CD4-positive, alpha-beta T cell (primary cell): ENCODE measurements at places on chromosomes 12 and 14.

- DNase-seq, result no peak
These were observed 64.2 kb downstream of the ERH start for GRCh38 chr14:69333791-69334337.

DNA sequence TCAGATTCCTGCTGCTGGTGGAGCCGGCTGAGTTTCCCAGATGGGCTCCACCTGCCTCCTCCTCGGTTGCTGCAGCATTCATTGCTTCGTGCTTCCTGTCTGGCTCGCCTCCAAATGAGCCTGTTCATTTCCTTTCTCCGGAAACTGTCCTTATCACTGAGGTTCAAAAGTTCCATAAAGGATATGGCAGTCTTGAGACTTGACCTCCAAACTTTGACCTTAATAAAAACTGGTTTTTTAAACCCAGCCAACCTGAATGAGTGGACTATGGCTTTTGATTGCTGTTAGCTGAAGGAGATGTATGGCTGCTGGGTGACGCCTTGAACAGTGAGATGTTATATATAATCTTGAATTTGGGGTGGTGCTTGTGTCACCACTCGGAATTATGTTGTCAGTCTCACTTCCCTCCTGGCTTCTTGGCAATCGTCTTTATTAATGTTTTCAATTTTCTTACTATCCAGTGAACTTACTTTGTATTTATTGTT, 62.7 kb downstream of the RASSF3 start:
- DNase-seq, result peak; percentile 69

GRCh38 chr14:105328678-105329390, 14.3 kb downstream of the PACS2 start:
- DNase-seq, result no peak

DNA sequence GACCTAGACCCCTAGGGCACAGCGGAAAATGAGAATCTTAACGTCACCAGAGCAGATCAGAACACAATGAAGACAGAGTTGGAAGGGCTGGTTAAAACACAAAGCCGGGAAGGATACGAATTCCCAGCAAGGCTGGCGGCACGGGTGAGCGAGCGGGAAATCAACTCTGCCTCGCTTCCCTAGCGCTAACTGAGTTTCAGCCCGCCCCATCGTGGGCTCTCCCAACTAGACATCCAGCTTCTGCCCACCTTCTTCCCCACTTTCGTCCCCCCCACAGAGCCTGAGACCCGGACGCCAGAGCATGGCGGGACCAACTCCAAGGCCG, 377 bp downstream of the CCNT1 start:
- DNase-seq, result no peak

- no peak for DNase-seq
These were observed 17.8 kb downstream of the GPR132 start for GRCh38 chr14:105047283-105048016.

- DNase-seq, result no peak
These were observed 10.8 kb upstream of the TCTN2 start for GRCh38 chr12:123659996-123660727.

GRCh38 chr12:105967038-105967776, 171.5 kb downstream of the NUAK1 start:
- no peak for DNase-seq

- DNase-seq, result no peak
These were observed 48.1 kb downstream of the KCNK13 start for GRCh38 chr14:90109858-90110257.

GRCh38 chr14:56590535-56590960, 10.9 kb downstream of the TMEM260 start:
- no peak for DNase-seq

- no peak for DNase-seq
These were observed 12.4 kb downstream of the NFKBIA start for GRCh38 chr14:35392103-35392502.

DNA sequence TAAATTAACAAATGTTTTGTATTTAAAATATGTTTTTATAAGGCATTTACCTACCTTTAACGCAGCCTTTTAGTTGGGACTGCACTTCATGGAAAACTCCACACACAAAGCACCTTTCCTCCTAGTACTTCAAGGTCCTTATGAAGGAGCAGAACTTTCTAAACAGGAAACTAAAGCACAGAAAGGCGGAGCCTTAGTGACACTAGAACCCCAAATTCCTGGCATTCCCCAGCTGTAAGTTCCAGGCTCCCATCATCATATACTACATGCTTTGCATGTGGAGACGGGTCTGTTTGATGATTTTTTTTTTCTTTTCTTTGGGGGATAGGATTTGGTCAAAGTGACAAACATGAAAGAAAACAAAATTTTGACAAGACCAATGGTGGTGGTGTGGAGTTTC, 39.5 kb downstream of the STXBP6 start:
- DNase-seq, result no peak

DNA sequence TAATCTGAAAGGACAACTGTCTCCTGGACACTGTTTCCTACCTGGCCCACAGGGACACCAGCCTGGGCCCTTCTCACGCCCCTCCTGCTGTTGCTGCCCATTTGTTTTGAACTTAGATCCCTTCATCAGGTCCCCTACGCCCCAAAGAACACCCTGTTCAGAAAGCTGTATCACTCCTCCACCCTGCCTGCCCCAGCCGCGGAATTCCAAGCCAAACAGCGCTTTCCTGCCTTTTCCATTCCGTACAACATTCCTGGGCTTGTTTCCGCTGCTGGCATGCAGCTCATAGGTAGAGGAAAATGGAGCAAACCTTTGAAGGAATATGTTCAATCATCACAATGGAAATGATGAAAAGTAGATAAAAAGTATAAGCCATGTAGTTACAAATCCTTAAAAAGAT, 12.8 kb upstream of the GSG1 start:
- no peak for DNase-seq

- DNase-seq, result no peak
These were observed 4.6 kb downstream of the AQP2 start for GRCh38 chr12:49954863-49955830.

- DNase-seq, result peak; percentile 9
These were observed 559 bp upstream of the CKAP4 start for GRCh38 chr12:106248312-106248845.

- DNase-seq, result no peak
These were observed 1323.3 kb downstream of the LRFN5 start for GRCh38 chr14:42929806-42930480.

GRCh38 chr12:104698871-104699270, 242.1 kb downstream of the CHST11 start:
- no peak for DNase-seq

DNA sequence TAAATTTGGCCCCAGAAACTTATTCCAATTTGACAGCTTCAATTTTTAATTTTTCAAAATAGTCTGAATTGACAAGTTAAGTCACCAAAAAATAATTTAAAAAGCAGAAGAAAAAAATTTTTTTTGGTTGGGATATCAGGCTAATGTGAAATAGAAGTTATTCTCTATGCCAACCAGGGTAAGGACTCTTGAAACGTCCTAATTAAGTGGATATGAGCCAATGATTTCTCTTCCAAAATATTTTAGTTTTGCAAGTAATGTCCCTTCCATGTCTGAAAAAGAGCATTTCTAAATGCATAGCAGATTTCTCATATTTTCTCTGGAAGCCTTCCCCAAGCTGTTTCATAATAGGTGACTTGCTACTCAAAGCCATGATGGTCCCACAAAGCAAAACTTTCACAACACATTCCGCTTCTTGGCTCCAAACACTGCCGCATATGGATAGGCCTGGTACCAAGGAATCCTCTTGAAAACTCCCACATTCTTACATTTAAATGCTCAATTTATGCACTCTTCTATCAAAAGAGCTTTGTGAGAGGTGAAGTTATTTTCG, 65.1 kb downstream of the SIX6 start:
- DNase-seq, result no peak

DNA sequence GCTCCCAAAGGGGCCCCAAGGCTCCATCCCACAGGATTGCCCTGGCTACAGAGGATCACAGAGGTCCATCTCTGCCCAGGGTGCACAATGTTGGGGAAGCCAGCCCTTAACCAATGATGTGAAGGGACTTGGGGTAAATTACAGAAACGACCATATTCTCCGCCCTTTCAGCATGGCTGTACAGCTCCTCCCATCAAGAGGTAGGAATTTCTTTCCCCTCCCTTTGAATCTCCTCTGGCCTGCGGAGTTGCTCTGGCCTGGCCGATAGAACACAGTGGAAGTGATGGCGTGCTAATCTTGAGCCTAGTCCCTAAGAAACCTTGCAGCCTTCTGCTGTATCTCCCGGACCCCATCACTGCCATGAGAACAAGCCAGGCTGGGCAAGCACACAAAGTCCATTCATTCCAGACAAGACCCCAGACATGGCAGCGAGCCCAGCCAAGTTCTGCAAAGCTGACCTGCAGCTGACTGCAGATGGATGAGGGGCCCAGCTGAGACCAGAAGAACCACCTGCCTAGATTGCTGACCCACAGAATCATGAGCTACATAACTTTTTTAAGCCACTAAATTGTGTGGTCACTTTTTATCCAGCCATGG, 6.9 kb upstream of the IFI27 start:
- no peak for DNase-seq

DNA sequence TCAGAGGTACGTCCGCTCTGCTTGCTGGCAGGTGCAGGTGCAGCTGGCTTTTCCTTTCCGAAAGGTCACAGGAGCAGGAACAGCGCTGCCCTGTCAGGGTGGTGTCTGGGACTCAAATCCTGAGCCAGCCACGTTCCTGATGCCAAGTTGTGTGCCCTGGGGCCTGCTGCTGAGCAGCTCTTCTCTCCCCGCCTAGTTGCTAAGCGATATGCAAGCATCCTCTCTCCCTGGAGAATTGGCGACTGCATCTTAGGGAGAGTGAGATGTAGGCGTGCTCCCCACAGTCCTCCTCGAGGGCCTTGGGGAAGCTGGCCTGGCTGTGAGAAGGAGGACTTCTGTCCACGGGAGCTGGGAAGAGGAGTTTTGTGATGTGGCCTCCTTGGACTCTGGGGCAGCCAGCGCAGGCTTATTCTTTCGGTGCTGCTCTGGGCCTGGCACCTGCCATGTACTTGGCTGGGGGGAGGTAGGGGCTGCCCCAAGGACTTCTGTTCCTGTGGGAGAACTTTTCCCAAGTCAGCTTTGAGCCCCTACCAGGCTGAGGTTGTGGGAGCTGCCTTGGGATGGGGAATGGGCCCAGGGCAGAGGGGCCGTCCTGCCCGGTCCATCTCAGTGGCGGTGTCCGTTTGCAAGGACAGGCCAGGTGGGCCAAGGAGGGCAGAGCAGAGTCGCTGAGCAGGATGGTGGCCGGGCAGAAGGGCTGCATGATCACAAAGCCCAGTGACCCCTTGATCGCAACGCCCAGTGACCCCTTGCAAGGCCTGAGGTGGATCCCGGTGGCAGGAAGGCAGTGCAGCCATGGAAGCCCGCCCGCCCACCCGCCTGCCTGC, 183.5 kb downstream of the ADGRD1 start:
- DNase-seq, result no peak

DNA sequence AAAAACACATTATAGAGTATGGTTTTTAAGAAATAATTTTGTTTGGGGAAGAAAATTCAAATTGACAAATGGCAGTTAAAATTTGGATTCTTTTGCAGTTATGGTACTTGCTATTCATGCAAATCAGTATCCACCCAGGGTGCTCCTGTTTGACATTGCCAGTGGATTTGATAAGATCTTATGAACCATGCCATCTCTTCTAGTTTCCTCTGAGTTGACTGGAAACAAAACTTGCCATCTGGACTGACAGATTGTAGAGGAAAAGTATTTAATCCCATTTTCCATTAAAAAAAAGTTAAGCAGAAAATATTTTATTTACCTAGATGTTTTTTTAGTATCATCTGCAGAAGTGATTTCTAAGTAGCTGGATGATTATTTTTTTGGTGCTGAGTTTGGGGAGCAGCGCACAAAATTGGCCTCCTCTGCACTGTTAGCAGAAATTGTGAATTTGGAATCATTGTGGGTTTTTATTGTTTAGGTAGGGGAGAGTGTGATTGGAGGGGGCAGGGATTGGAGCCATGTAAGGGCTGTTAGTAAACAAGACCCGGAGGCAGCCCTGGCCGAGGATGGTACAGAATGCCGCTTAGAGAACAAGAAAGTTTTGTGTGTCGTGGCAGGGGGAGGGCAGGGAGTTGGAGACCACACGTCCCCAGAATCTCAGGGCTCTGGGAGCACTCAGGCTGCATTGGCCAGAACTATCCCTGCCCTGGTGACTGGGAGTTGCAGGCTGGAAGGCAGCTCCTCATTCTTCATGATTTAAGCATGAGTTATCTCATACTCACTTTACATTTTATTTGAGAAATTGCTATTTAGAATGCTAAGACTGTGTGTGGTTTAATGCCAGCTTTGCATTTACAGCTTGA, 56.6 kb downstream of the WDR20 start:
- DNase-seq, result no peak

- no peak for DNase-seq
These were observed 11.5 kb downstream of the SYNDIG1L start for GRCh38 chr14:74414403-74415114.

DNA sequence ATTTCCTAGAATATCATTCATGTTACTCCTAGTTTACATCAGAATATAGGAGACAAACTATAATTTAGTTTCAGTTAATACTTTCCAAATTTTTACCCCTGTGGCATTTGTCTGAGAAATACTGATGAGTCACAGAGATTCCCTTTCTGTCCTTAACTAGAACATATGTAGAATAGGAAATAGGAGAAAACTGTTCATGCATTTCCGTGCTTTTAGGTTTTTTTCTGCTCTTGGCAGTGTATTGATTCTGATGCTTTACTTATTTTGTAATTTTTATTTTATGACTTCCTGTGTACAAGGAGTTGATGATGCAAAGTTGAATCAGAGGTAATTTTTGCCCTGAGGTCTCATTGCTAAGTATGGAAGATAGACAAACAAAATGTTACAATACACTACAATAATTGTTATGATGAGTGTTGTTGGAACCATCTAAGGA, 23.0 kb downstream of the MNAT1 start:
- no peak for DNase-seq

GRCh38 chr12:56080556-56081138, 682 bp downstream of the ERBB3 start:
- no peak for DNase-seq

- DNase-seq, result no peak
These were observed 9.0 kb upstream of the EAPP start for GRCh38 chr14:34548472-34548981.

DNA sequence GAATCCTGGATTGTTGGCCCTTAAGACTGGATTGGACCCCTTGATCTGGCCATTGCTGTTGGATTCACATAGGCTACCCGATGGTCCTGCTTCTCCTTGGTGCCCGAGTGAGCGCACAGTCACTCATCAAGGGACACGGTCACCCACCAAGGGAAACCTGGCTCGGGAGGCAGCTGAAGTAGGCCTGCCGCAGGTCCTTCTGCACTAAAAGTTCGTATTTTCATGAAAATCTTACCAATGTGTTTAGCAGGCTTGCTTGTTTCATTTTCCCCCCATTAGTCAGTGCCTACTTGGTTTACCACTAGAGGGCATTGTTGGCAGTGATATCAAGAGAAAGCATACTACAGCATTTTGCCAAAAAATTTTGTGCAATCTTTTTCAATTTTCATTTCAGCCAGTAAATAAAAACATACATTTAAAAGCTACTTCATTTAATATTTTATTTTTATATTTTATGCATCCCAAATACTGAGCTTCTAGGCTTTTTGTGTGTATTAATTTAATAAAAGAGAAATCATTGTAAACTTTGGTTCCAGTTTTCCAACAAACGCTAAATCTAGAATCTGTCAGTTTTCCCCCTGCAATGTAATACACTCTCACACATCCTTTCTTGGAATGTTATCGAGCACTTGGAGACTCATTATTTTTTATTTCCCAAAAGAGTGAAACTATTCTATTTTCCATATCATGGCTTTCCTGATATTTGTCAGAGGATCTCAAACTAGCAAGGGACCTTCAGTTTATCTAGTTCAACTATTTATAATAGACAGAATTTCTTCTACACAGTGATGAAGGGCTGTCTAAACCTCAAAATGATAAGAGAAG, 116.7 kb downstream of the LMNTD1 start:
- DNase-seq, result no peak

GRCh38 chr12:24561882-24562770, 386.8 kb downstream of the BCAT1 start:
- DNase-seq, result no peak

- DNase-seq, result no peak
These were observed 7.9 kb downstream of the HMGA2 start for GRCh38 chr12:65832217-65832616.
